Astrocyte (in vitro differentiated cells and primary cell): ENCODE measurements at places on chromosomes 5 and 9. TPM values are rescaled to one million over a fixed set of nuclear protein-coding genes. Genes with fewer than 3 reads are reported as not detected.

GRCh38 chr9:13127131-13127530 is 152.4 kb downstream of the MPDZ start:
- peaks cover 22% of the 10 kb centered on the region for H3K36me3 ChIP-seq
- no peak overlapping the region for H3K27ac ChIP-seq
- no peak overlapping the region for H3K4me3 ChIP-seq
- no peaks in the 10 kb centered on the region for H3K4me1 ChIP-seq

- peak overlapping the region; percentile 84 for H3K27ac ChIP-seq
- DNase-seq = peak; percentile 75
Measured at GRCh38 chr9:124260769-124261603, 3.2 kb downstream of the NEK6 start.

- H3K4me1 ChIP-seq = no peaks in the 10 kb centered on the region
- peak; percentile 36 for DNase-seq
- H3K4me3 ChIP-seq = no peak overlapping the region
- peaks cover 69% of the 10 kb centered on the region for H3K36me3 ChIP-seq
- H3K27ac ChIP-seq = no peak overlapping the region
Measured at GRCh38 chr5:33470544-33470943, 29.8 kb downstream of the TARS1 start.

- DNase-seq = no peak
- H3K27ac ChIP-seq = no peak overlapping the region
- no peaks in the 10 kb centered on the region for H3K4me1 ChIP-seq
- no peak overlapping the region for H3K4me3 ChIP-seq
- H3K27me3 ChIP-seq = peaks cover 2% of the 10 kb centered on the region
Measured at GRCh38 chr5:150607105-150607504, 33.4 kb upstream of the SYNPO start.

DNA sequence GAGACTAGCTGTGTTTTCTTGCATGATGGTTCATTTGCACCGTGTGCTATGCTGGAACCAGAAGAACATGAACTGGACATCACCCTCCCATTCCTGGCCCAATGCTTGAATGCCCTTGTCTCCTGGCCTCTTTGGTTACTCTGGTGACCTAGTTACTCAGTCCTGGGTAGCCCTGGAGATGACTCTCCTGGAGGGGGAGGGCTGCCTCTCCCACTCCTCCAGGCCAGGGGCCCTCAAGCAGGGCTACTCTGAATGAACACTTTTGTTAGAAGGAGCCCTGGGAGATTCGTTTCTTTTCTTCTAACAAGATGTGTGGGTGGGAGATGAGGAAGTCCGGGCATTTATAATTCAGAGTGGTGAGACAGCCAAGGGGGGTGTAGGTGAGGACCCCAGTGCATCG is 12.0 kb upstream of the NKX2-5 start:
- H3K4me1 ChIP-seq = no peaks in the 10 kb centered on the region
- H3K4me3 ChIP-seq = no peak overlapping the region
- DNase-seq = no peak
- peaks cover 96% of the 10 kb centered on the region for H3K27me3 ChIP-seq

GRCh38 chr5:130871346-130872086 is 293.5 kb downstream of the HINT1 start:
- peak; percentile 1 for DNase-seq
- no peaks in the 10 kb centered on the region for H3K27me3 ChIP-seq
- H3K27ac ChIP-seq = no peak overlapping the region
- no peaks in the 10 kb centered on the region for H3K36me3 ChIP-seq
- H3K4me3 ChIP-seq = no peak overlapping the region

DNA sequence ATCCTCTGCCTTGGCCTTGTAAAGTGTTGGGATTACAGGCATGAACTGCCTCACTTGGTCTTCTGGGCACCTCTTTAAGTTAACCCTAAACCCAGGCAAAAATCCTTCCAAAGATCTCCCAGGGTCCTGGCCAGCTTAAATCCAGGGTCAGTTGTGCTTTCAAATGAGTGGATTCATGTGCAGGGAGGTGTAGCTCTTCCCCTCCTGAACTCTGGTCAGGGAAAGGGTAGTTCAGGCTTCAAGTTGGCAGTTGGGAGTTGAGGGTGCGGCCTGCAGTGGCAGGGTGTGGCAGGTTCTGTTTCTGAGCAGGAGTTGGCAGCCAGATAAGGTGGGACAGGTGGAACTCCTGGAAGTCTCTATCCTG is 3.6 kb downstream of the HNRNPAB start:
- peaks cover 69% of the 10 kb centered on the region for H3K36me3 ChIP-seq
- DNase-seq = no peak
- no peak overlapping the region for H3K4me3 ChIP-seq

The GDF9 gene
- total RNA-seq = 0.34 and 0.46 TPM in 2 replicates

The HACD4 gene
- 1.9 and 2.1 TPM in 2 replicates for total RNA-seq

The WDR38 gene
- not detected in 2 replicates for total RNA-seq
